ENCODE measurements at places on chromosomes 5 and 9.

GRCh38 chr5:59328709-59329296, 564.7 kb downstream of the PDE4D start:
- DNase-seq, result no peak

DNA sequence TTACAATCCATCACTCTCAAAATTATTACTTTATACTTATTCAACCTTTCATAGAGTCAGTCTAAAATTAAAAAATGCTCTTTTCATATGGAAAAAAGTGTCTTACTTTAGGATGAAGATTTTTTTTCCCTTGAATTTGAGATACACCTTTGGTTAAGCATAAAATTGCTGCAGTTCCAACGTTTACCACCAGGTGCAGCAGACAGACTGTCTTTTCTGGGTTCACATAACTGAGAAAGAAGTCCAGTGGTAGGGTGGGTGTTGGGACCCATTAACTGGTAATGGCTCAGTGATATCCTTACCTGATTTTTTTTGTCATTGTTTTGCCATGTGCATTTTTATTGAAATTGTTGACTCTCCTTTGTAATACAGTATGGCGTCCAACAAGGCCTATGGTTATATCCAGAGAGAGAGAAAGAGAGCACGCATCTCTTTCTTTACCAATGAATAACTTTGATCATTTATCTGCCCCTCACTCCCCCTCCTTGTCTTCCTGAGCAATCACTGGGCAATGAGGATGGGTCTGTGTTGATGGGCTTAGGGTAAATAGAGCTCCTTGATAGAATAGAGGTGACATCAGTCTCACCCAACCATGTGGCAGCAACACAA, 98.4 kb downstream of the FBXL7 start:
- DNase-seq, result peak; percentile 22

- DNase-seq, result no peak
Measured at GRCh38 chr5:40485021-40485998, 194.4 kb upstream of the PTGER4 start.

DNA sequence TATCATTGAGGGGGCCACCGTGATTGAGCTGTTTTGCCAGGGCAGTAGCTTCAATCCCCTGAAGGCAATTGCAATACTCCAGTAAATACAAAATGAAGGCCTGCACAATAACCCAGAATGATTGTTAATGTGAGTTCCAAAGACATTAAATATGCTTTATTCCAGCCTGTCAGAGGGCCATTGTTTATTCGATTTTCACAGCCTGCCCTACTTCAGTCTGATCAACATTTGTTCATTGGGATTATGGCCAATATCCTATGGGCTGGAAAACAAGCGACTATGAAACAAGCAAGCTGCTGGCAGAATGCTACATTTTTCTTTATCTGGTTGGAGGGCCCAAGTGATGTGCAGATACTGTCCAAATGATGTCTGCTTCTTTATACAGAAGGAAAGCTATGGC, 543.1 kb downstream of the TLE1 start:
- DNase-seq, result no peak

DNA sequence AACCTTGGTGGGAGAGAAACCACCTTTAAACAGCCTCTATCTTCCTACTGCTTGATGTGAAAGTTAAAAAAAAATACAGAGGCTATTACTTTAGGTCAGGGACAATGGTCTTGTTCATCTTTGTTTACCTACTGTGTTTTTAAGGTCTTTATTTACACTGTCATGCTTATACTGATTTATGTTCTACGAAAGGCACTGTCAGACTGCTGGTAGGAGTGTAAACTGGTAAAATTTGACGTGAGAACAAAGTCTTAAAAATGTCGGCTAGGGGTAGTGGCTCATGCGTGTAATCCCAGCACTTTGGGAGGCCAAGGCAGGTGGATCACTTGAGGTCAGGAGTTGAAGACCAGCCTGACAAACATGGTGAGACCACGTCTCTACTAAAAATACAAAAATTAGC, 42.1 kb upstream of the ELOVL7 start:
- no peak for DNase-seq

DNA sequence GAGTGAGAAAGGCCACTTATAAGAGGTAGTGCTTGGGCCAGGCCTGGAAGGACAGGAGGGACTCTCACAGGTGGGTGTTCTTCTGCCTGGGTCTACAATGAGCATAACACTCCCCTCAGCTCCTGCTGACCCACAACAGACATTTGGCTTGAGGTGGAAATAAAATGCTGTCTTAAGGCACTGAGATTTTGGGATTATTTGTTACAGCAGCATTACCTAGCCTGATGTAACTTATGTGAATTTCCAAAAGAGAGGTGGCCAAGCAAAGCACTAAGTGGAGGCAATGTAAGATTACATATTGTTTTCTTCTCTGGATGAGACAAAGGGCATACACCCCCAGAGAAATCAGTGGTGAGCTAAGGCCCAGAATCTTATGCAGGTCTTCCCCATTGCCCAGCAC, 221.5 kb downstream of the PAX5 start:
- no peak for DNase-seq

- DNase-seq, result peak; percentile 80
Measured at GRCh38 chr5:1936413-1936812, 53.7 kb upstream of the IRX4 start.

GRCh38 chr9:87685871-87686519, 39.9 kb upstream of the CTSL start:
- DNase-seq, result peak; percentile 7

- no peak for DNase-seq
Measured at GRCh38 chr9:136690806-136691261, 3.6 kb upstream of the AGPAT2 start.

DNA sequence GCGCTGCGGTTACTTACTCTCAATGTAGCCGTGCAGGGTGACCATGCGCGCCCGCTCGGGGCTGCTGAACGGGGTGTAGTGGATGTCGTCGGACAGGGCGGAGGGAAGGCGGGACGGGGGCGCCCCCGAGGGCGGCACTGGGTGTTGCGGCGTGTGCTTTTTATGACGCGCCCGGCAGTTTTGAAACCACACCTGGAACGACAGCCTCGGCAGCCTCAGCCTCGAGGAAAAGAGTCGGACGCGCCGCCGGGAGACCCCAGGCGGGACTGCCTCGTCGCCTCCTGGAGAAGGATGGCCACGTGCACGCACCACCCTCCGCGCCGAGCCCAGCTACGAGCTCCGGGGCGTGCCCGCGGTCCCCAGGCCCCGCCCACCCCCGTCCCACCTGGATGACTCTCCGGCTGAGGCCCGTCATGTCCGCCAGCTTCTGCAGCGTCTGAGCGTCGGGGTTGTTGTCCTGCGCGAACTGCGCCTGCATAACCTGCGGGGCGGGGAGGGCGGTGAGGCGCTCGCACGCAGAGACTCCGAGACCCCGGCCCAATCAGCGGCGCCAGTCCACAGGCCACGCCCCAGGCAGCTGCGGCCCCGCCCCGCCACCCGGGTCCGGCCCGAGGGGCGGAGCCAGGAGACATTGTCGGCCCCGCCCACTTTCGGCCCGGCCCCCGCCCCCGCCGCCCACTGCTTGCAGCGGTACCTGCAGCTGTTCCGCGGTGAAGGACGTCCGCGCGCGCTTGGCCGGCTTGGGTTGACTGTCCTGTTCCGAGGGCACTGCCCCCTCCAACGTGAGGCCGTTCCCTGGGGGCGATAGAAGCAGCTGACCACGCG, 15.0 kb downstream of the LHX6 start:
- DNase-seq, result peak; percentile 67

- no peak for DNase-seq
Measured at GRCh38 chr9:32566770-32567169, 6.2 kb downstream of the NDUFB6 start.

- DNase-seq, result peak; percentile 41
Measured at GRCh38 chr5:115450741-115451140, 93.8 kb downstream of the FEM1C start.

DNA sequence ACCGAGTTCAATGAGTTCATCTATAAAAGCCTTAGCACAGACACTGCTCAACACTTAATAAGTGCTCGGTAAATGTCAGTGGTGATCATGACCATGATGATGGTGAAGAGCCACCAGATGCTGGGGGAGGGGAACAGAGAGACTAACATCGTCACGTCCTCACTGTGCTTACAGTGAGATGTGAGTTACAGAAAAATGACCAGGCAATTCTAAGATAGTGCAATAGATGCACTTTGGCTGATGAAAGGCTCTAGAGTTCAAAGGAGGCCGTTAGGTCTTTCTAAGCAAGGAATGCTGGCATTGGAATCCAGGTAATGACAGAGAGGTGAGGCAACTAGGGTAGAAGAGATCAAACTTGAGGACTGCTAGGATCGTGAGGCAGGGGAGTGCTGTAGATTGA, 36.7 kb downstream of the ARL15 start:
- DNase-seq, result no peak

Measured in bronchial epithelial cell (primary cell).